Activated naive CD8-positive, alpha-beta T cell treated with anti-CD3 and anti-CD28 coated beads for 36 hours (primary cell): ENCODE measurements at places on chromosomes 13 and 19.
A peak's percentile ranks its signal among the peaks of the same experiment; 100 is the strongest.

DNA sequence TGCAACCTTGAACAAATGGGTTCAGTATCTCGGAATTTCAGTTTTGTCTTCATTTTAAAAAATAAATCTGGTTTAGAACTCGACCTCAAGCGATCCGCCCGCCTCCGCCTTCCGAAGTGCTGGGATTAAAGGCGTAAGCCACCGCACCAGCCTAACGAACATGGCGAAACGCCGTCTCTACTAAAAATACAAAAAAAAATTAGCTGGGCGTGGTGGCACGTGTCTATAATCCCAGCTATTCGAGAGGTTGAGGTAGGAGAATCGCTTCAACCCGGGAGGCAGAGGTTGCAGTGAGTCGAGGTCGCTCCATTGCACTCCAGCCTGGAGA lies 571 bp downstream of the ZNF302 start:
- no peak for DNase-seq

DNA sequence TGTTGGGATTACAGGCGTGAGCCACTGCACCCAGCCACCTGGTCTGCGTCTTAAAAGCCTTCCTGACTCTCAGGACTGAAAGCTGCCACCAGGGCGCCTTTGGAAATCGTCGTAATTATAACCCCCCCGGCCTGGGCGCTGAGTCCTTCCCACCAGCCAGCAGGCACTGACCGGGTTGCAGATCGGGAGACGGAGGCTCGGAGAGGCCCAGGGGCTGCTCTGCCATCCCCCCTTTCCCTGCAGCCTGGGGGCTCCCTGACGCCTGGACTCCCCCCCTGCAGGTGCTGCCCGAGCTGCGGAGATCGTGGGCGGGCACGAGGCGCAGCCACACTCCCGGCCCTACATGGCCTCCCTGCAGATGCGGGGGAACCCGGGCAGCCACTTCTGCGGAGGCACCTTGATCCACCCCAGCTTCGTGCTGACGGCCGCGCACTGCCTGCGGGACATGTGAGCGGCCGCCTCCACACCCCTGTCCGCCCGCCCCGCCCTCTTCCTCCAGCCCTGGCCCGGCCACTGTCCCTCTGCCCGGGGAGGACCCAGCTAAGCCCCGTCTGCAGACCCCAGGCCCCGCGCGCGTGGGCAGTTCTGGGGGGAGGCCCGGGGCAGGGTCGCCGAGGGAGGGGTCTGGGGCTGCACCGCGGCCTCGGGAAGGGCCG lies 2.5 kb downstream of the PRTN3 start:
- no peak for DNase-seq

GRCh38 chr19:803686-804418 lies 6.6 kb downstream of the PTBP1 start:
- DNase-seq = no peak

GRCh38 chr19:7815325-7815724 lies 14.7 kb upstream of the EVI5L start:
- DNase-seq = peak; percentile 16

DNA sequence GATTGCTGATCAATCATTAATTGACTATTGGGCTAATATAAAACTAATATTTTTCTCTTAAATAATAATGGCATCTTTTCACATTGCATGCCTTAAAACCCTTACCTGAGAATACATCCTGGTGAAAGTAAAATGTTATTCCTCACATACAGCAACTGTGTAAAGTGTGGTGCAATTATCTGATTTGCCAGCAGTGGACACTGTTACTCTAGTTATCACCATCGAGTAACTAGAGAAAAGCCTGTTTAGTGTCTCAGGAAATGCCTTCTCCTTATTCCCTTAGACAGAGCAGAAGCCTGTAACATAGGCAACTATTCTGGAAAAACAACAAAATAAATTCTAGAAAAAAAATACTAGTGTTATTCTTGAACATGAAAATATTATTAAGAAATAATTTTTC lies 459.8 kb downstream of the FGF14 start:
- DNase-seq = no peak
